ENCODE measurements at places on chromosomes 3 and 15.

GRCh38 chr15:78292219-78292618 lies 7.2 kb downstream of the SKIC8 start:
- DNase-seq: no peak

DNA sequence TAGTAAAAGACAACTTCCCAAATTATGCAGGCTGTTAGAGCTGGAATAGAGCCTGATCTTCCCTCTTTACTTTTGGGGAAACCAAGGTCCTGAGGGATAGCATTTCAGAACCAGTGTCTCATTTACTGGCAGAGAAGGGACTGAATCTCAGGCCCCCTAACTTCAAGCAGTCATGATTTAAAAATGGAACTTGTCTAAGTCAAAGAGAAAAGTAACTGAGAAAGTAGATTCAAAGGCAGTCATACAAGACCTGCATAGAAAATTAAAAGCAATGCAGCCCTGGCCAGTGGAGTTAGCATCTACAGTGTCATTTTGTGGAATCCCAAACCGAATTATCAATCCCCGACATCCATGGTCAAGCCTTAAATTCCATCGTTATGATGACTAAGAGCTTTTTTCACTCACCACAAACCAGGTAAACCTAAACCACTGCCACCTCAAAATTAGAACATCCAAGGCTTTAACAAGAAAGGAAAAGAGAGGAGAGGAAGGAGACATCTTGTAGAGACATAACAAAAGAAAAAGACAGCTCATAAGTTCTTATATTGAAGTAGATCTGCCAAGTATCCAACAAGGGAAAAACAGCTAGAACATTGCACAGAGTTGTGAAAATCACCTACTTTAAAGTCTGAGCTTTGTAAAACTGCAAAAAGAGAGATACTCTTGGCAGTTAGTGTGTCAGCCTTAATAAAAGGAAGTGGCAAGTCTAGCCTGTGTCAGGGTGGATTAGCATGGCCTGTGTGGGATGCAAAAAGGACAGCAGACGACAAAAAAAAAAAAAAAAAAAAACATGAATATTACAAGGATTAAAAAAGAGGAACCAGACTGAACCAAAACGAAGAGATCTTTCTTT lies 54.1 kb upstream of the CCR2 start:
- DNase-seq: no peak

DNA sequence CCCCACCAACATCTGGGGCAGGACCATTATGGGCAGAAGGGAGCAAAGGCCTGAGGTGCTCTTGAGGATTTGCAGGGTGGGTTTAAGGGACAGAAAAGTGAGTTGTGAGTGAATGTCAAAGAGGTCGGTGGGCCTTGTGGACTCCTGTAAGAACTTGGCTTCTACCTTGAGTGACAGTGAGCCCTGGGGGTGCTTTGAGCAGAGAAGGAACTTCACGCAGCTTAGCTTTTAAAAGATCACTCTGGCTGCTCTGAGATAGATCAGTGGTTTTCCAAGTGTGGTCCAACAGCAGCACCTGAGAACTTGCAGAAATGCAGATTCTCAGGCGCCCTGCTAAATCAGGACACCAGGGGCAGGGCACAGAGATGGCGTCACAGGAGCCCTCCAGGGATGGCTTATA lies 15.3 kb upstream of the ALAS1 start:
- no peak for DNase-seq

- DNase-seq: no peak
Measured at GRCh38 chr3:169363318-169364265, 299.9 kb downstream of the MECOM start.

DNA sequence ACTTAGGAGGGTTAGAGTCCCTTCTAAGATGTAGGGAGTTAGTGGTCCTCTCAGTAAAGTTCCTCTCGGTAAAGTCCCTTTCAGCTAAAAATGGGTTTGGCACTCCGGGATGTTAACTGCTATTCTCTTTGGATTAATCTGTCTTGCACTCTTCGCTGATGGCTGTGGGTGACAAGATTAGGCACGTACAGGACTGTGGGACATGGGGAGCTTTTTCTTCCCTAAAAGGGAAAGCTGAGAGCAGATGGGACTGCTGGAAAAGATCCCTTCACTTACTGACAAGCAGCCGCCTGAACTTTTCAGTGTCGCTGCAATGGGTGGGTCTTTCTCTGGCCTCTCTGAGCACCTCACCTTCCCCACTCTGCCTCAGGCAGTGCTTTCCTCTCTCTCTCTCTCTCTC lies 16.4 kb upstream of the HHATL start:
- no peak for DNase-seq

- DNase-seq: no peak
Measured at GRCh38 chr3:38009807-38010591, 19.4 kb downstream of the VILL start.

DNA sequence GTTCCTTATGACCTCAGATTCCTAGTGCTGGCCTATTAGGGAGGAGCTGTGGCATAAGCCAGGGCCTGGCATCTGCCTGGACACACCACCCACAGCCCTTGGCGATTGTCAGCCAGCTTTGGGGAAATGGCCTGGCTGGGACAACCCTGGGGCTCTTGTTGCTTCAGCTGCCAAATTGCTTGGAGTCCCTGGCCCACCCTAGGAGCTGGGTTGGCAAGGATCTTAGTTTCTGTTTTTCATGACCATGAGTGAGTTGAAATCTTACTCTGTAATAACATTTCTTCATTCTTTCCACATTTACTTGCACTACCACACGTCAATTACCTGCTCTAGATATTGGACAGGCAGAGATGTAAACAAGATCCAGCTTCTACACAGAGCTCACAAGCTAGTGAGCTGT lies 1.9 kb upstream of the MYZAP start:
- no peak for DNase-seq

DNA sequence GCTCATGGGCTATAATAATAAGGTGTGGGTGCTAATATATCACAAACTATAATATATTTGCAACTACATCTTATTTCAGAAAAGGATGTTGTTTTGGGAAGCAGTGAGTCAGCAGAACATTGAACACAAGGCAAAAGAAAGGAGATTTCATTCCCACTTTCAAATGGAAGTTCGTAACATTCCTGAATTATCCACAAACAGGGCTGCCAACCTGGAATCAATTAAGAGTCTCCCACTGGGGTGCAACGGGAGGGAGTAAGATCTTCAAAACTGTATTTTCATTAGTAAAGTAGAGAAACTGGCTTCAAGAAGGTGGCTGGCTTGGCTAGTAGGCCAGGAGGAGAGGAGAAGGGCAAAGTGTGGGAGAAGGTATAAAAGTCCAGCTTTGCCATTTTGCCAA lies 479.6 kb downstream of the CNTN3 start:
- no peak for DNase-seq

- peak; percentile 21 for DNase-seq
Measured at GRCh38 chr3:196431181-196432136, 768 bp downstream of the UBXN7 start.

DNA sequence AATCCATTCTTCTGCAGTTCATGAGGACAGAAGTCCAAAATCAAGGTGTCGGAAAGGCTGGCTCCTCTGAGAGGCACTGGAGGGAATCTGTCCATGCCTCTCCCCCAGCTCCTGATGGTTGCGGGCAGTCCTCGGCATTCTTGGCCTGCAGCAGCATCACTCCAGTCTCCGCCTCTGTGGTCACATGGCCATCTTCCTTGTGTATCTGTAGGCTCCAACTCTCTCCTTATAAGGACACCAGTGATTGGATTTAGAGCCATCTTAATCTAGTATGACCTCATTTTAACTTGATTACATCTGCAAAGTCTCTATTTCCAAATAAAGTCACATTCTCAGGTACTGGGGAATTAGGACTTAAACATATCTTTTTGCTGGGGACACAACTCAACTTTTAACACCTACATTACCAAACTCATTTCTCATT lies 56.0 kb upstream of the FLNB start:
- no peak for DNase-seq

- no peak for DNase-seq
Measured at GRCh38 chr15:66285533-66286280, 7.7 kb upstream of the DIS3L start.

GRCh38 chr3:157861076-157861765 lies 245.0 kb downstream of the SHOX2 start:
- DNase-seq: no peak

Data from central memory CD4-positive, alpha-beta T cell (primary cell).